Cortex of kidney (tissue), 1 donor: ENCODE measurements at places on chromosomes 2 and 18.

GRCh38 chr18:68376926-68377325 lies 338.0 kb downstream of the TMX3 start:
- no peak for DNase-seq

DNA sequence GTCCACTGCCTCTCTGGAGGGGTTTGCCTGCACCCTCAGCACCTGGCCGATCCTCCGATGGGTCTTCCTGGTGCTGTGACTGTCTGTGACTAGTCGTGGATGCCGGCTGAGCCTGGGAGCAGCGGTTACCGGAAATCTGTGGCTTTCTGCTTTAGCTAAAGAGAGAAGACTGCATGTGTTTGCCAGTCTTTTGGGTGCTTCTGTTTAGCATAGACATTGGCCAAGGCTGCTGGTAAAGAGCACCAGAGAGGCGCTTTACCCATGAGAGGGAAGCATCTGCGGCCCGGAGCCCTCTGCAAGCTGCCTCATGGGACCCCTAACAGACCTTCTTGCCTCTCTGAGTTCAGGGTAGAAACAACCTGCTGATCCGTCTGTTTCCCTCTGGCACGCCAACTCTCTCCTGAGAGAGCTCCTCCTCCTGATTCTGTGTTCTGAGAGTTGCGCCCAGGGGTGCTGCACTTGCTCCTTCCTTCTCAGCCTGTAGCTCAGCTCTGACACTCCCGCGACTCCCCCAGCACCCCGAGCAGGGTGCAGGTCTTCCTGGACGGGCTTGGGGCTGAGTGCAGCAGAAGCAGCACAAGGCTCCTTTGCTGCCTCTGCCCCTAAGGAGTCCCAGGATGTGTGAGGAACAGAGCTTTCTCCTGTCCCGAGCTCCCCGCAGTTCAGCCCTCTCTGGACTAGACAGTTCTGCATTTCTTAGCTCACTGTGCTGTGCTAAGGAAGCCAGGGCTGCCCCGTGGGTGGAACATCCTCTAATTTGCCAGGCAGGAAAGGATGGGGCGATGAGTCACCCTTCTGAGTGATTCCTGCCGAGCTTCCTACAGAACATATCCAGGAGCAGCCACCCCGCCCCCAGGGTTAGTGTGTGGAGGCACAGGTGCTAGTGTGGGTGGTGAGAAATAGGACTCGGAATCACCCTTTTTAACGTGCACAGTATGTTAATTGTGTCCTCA lies 203.2 kb downstream of the SH3RF3 start:
- no peak for DNase-seq

DNA sequence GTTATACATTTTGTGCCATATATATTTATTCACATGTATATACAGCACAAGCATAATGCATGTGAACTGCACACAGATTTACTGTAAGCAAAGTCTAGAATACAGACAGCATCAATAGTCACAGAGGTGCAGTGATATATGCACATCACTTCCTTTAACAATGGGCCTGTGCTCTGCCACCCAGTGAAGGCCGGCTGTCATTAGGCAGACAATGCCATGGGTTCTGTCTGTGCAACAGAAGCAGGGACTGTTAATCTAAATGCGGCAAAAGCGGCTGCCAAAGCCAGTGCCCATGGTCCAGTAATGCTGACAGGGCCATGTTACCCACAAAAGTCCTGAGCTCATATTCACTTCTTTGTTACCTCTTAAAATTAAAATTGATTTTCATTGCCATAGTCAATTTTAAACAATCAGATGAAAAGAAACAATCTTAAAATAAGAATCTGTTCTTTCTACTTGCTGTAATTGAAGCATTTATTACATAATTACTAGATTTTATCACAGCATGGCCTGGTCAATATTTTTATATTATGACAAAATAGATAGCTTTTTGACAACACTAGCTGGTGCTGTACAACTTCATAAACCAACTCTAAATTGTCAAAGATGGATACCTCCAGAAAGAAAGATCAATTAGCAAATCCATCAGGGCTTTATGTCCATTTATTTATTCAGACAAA lies 232.0 kb downstream of the STK39 start:
- DNase-seq, result no peak

- no peak for DNase-seq
Measured at GRCh38 chr2:206800506-206801417, 35.4 kb downstream of the FASTKD2 start.

DNA sequence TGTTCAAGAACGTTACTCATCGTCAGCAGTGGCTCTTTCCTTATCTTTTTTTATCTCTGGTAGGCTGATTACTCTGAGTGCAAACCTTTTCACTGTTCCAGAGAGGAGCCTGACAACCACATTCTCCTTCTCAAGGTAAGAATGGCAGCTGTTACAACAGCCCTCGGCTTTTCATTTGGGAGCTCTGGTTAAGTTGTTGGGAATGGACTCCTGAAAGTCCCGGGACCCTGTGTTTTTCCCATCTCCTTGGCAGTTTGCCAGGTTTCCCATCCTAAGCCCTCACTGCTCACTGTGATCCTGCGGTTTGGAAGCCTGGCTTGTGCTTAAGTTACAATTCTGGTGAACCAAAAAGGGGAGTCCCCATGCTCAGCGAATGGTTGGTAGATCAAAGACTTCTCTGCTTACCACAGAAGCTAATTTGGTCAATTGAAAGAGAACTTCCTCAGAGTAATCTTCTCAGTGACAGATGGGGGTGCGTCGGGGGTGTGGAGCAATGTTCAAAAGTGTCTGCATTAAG lies 122.3 kb downstream of the LYPD6B start:
- DNase-seq, result no peak
